ENCODE measurements at places on chromosomes 4 and X.

- peak overlapping the region; percentile 97 for H3K27ac ChIP-seq
- H3K4me3 ChIP-seq = peak overlapping the region; percentile 96
- no peak for DNase-seq
- H3K4me1 ChIP-seq = peaks cover 18% of the 10 kb centered on the region
- H3K27me3 ChIP-seq = peaks cover 20% of the 10 kb centered on the region
Observed at GRCh38 chrX:119605464-119606279, 552 bp downstream of the NKRF start.

DNA sequence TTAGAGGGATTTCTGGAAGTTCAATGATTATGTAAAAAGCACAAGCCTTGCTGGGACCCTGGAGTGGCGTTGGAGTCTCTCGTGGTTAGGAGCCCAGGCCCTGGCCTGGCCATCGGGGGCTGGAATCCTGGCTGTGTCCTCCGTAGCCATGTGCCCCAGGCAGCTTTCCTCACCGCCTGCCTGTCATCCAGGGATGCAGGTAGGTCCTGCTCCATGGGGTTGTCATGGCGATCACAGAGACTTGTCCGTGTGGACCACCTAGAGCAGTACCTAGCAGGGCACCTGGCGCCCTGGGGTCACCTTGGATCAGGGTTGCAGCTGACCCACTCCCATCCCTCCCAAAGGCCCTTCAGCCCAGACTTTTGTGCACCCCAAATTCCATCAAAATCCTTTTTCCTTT is 30.2 kb upstream of the WFS1 start:
- peaks cover 28% of the 10 kb centered on the region for H3K27me3 ChIP-seq
- DNase-seq = no peak
- no peak overlapping the region for H3K27ac ChIP-seq
- H3K36me3 ChIP-seq = peaks cover 9% of the 10 kb centered on the region

DNA sequence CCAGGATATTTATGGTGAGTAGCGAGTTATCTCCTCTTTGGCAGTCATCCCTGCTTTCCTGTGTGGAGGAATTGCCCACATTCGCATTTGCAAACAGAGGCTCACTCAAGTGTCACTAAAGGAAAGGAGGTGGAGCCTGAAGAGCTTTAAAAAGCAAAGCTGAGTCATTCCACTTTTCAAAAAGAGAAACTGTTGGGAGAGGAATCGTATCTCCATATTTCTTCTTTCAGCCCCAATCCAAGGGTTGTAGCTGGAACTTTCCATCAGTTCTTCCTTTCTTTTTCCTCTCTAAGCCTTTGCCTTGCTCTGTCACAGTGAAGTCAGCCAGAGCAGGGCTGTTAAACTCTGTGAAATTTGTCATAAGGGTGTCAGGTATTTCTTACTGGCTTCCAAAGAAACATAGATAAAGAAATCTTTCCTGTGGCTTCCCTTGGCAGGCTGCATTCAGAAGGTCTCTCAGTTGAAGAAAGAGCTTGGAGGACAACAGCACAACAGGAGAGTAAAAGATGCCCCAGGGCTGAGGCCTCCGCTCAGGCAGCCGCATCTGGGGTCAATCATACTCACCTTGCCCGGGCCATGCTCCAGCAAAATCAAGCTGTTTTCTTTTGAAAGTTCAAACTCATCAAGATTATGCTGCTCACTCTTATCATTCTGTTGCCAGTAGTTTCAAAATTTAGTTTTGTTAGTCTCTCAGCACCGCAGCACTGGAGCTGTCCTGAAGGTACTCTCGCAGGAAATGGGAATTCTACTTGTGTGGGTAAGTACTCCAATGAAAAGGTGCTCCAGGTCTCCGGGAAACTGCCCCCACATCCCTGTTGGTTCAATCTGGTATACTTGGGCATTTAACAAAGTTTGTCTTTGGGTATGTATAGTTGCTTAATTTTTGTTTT is at the start of gene EGF:
TSS of gene EGF (plus strand) at position 178 of the 890 bp plus-strand sequence. CDS start at position 631, 453 bp downstream.
- no peak for DNase-seq
- H3K4me1 ChIP-seq = peaks cover 6% of the 10 kb centered on the region
- no peak within 1 kb of the TSS for H3K27ac ChIP-seq
- H3K27me3 ChIP-seq = peaks cover 7% of the 10 kb centered on the region
- H3K36me3 ChIP-seq = no peaks in the 10 kb centered on the region

DNA sequence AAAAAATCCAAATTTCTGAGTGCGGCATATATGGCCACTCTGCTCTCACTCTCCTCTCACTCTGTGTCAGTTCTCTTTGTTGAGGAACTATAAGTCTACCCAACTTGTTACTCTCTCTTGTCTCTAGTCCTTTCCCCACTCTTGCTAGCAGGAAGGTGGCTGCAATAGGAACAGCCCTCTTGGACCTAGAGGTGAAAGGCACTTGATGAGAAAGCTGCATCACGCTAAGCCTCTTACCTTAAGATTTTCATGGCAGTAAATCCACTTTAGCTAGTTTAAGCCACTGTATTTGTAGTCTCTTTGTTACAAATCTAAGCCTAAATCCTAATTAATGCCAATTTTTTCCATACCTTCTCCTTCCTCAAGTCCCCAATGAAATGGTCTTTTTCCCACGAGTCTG is 189.9 kb downstream of the NKX6-1 start:
- H3K27ac ChIP-seq = no peak overlapping the region
- no peak overlapping the region for H3K4me3 ChIP-seq
- DNase-seq = no peak
- no peaks in the 10 kb centered on the region for H3K36me3 ChIP-seq
- H3K27me3 ChIP-seq = no peaks in the 10 kb centered on the region

DNA sequence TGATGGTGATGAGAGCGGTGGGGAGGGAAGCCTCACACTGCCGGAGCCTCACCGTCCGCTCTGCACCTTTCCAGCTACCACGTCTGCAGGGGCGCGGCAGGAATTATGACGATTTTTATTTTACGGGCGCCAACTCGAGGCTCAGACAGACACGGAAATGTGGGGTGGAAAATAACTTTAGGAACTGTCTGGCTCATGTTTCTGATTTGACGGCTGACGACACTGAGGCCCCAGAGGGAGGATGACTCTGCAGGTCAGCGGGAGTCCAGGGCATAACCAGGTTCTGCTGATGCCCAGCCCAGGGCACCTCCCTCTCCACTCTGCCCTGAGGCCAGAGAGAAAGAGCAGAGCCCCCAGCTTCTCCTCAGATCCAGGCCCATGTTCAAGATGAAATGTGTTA is 43.9 kb downstream of the C4orf50 start:
- DNase-seq = no peak
- no peaks in the 10 kb centered on the region for H3K36me3 ChIP-seq
- no peak overlapping the region for H3K4me3 ChIP-seq
- no peaks in the 10 kb centered on the region for H3K4me1 ChIP-seq
- peaks cover 14% of the 10 kb centered on the region for H3K27me3 ChIP-seq

DNA sequence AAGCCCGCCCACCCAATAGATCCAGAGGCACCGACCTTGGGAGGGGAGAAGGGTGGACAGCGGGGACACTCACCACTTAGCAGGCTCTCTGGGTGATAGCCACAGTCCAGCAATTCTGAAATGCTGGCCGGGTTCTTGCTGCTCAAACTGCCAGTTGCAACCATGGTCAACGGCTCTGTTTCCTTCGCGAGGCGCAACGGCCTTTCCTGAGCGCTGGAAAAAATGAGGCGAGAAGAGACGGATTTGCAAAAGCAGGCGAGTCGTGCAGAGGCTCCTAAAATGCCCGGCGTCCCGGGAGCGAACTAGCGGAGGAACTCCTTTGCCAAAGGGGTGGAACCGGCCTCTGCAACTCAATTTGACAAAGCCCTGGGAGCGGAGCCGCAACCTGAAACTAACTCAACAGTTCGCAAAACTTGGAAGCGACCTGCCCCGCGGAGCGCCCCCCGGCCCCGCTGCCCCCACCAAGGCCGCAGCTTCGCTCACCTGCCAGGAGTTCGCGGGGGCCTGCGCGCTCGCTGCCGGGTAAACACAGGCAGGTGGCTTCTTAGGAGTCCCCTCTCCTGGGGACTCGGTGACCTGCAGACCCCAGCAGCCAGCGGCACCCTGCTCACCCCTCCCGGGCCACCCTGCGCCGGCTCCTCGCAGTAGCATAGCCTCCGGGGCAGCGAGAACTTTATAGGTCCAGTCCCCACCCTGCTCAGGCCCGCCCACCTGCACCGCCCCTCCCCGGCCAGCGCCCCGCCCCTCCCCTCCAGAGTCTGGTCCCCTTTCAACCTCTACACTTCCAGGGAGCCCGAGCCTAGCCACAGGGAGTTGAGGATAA is at the start of gene DDIT4L:
TSS of gene DDIT4L (minus strand) at position 649 of the 823 bp plus-strand sequence. CDS start at position 164, 485 bp downstream.
- no peaks in the 10 kb centered on the region for H3K36me3 ChIP-seq
- no peak for DNase-seq
- H3K4me3 ChIP-seq = peak within 1 kb of the TSS; percentile 79
- peaks cover 32% of the 10 kb centered on the region for H3K27me3 ChIP-seq

All from stimulated activated naive B cell treated with anti-CD40 and anti-IgM and Interleukin-4, amounts not matched to agents 10 μg/mL and 1 μg/mL and 100 μg/mL, for 72 hours (primary cell).